Pulmonary artery endothelial cell (primary cell): ENCODE measurements at places on chromosomes 3 and 15.

DNA sequence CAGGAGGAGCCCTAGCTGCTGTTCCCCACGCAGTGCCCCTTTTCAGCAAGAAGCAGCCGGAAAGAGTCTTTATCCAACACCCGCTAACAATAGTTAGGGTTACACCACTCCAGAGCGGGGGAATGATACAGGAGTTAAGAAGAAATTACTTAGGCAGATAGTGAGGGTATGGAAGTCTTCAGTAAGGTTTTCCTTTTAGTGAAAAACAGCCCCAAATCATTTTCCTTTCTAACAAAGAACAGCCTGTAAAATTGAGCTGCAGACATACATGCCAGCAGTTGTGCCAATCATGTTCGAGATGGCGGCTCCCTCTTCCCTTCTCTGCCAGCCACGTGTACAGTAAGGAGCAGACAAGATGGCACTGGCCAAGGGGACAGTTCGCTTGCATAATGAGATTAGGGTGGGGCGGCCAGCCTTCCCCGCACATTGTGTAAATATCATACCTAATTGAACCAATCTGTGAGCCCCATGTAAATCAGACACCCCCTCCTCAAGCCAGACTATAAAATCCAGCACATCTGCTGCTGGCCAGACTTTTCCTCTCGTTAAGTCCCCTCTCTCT lies 18.5 kb upstream of the SENP5 start:
- no peak for DNase-seq

GRCh38 chr3:160546727-160547126 lies 18.6 kb downstream of the KPNA4 start:
- no peak for DNase-seq

DNA sequence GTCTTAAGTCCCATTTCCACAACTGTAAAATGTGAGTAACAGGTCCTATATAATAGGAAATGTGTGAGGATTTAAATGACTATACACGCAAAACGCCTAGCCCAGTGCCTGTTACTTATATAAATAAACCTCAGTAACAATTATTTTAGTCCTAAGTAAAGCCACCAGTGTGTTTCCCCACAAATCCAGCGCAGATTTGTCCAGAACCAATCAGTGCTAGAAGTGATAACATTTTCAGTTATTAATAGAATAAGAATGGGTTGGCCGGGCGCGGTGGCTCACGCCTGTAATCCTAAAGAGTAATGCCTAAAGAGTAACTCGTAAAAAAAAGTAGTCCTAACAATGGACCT lies 561 bp downstream of the RPAP1 start:
- no peak for DNase-seq

DNA sequence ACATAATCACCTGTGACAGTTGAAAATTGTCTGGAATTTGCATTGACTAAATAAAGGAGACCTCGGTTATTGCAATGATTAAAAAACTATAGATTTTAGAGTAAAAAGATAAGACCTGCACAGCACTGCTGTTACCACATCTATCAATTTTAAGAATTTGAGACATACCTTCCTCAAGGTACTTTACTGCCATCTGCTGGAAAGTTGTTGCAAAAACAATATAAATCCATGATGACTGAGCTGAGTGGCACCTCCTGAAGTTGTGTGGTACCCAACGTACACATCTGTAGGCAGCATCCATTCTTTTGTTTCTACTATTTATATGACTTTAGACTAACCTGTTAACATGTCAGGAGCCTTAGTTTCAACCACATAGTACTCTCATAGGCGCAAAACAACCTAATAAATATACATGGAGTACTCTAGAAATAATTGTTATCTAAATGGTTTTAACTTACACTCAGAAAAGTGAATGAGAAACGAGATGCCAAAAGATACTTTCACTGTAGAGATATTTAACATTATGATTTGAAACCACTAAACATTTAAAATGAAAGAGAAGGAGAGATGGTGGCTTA lies 106.7 kb downstream of the GHSR start:
- no peak for DNase-seq

- no peak for DNase-seq
Measured at GRCh38 chr3:115550285-115550761, 73.0 kb upstream of the GAP43 start.

DNA sequence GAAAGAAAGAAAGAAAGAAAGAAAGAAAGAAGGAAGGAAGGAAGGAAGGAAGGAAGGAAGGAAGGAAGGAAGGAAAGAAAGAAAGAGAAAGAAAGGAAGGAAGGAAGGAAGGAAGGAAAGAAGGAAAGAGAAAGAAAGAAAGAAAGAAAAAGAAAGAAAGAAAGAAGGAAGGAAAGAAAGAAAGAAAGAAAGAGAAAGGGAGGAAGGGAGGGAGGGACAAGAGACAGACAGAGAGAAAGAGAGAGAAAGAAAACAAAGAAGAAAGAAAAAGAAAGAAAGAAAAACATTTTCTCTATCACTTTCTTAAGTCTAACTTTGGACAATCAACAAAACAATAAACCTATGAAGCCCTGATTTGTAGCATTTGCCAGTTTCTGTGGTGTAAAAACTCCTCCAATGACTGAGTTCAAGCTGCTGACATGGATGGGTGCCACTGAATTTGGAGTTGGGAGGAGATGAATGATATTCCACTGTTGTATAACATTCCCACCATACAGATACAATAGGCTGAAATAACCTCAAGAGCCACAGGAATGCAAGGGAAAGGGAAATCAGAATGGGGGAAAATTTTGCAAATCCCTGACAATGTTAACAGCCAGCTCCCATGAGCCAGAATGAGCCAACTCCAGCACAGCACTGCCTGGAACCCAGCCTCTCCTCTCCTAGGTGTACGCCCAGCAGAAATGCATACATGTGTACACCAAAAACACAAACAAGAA lies 15.0 kb upstream of the RTP3 start:
- no peak for DNase-seq

DNA sequence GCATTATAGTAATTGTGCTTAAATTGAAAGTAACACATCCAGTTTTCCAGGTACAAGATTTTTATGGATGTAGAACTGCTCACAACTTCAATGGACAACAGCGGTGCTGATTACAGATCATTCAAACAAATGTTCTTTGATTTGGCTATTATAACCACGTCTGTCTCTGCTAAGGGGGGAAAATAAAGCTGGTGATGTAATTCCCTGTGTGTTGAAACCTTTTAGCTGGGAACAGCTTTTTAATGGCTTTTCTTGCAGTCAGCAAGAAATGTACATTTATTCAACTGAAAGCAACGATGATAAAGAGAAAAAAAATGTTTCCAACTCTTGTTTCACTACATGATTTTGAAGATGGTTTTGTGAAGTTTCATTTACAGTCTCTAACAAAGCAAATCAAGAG lies 431.9 kb upstream of the AGTR1 start:
- no peak for DNase-seq

GRCh38 chr3:10173095-10173925 lies 8.6 kb downstream of the IRAK2 start:
- DNase-seq, result no peak

GRCh38 chr15:94610069-94610468 lies 378.7 kb downstream of the MCTP2 start:
- DNase-seq, result no peak

GRCh38 chr3:11613851-11614487 lies 29.7 kb downstream of the VGLL4 start:
- no peak for DNase-seq

- no peak for DNase-seq
Measured at GRCh38 chr15:67750371-67750770, 74.9 kb upstream of the SKOR1 start.

- DNase-seq, result no peak
Measured at GRCh38 chr3:184663356-184663755, 48.5 kb downstream of the MAGEF1 start.

DNA sequence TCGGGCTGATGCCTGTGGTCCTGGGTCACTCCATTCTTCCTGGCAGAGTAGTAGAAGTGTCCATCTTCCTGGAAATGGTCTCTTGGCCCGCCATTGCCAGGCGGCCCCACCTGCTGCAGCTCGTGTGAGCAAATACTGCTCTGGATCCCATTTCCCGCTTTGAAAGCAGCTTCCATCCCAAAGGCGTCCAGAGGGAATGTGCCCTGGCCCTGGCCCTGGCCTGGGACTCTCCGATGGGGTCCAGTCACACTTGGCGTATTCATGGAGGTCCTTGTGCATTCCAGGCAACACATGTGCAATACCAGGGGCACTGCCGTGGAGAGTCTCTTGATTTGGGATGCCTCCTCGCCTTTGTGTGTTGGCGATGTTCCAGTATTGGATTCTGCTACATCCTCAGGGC lies 111.1 kb downstream of the SNRPN start:
- no peak for DNase-seq
